ENCODE measurements at places on chromosomes 11 and 22.

- DNase-seq: peak; percentile 90
Observed at GRCh38 chr11:695538-696248, at the start of gene TMEM80. TMEM80 (plus strand) TSS chr11:695816; CDS start chr11:695828, 12 bp downstream.

DNA sequence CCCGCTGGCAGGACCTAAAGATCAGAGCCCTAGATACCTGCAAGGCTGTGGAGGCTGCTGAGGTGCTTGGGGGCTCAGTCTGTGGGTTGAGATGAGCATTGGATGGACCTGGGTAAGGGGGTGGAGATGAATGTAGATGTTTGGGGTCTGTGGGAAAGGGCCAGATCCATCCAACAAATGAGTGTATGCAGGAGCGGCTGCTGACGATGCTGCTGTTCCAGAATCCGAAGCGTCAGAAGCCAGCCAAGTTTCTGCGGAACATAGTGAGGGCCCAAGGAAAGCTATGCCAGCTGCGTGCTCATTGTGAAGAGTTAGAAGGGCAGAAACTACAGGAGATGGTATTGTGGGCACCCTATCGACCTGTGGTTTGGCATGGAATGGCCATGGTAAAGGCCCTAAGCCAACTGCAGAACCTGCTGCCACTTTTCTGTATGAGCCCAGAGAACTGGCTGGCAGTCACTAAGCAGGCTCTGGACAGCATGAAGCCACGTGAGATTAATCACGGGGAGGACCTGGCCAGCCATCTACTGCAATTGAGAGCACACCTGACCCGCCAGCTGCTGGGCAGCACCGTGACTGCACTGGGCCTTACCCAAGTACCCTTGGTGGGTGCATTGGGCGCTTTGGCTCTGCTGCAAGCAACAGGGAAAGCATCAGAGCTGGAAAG, 36.6 kb downstream of the RRP8 start:
- DNase-seq: no peak

- DNase-seq: no peak
Observed at GRCh38 chr11:115759622-115760460, 255.6 kb upstream of the CADM1 start.

DNA sequence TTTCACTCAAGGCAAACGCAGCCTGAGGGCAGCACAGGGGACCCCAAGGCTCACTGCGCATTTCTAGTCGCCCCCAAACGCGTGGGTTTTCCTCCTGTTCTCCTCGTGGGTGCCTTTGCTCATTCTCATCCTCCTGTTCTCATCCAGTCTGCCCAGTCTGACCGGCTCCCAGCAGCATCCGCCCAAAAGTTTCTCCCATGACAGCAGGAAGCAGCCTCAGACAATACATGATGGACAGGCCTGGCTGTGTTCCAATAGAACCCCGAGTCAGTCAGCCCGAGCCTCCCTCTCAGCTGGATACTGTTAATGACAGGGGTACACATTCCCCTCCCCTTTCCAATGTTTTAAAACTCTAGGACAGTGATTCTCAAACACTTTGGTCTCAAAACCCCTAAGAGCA, 22.5 kb upstream of the KRTAP5-7 start:
- no peak for DNase-seq

- no peak for DNase-seq
Observed at GRCh38 chr11:129372609-129373488, 2.8 kb upstream of the BARX2 start.

GRCh38 chr22:36977401-36977861, 41.8 kb downstream of the TST start:
- DNase-seq: no peak

DNA sequence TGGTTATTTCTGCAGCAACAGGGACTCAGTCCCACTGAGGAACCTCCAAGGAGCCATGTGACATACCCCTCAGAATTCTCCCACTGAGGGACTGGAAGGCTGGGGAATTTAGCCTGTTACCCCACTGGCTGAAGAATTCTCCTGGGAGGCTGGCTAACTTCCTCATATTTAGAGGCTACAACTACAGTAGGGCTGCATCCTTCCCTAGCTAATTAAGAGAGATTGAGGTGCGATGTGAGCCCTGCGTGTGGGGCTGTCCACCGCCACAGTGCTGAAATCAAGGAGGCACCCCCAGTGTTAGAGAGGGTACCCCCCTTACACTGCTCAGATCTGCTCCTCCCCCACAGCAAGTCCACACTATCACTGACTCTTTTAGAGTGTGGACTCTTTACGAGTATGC, 21.1 kb downstream of the EIF3F start:
- DNase-seq: no peak

- DNase-seq: no peak
Observed at GRCh38 chr11:70605846-70606245, 207.5 kb downstream of the CTTN start.

GRCh38 chr11:67337257-67337656, 16.1 kb downstream of the POLD4 start:
- DNase-seq: no peak

DNA sequence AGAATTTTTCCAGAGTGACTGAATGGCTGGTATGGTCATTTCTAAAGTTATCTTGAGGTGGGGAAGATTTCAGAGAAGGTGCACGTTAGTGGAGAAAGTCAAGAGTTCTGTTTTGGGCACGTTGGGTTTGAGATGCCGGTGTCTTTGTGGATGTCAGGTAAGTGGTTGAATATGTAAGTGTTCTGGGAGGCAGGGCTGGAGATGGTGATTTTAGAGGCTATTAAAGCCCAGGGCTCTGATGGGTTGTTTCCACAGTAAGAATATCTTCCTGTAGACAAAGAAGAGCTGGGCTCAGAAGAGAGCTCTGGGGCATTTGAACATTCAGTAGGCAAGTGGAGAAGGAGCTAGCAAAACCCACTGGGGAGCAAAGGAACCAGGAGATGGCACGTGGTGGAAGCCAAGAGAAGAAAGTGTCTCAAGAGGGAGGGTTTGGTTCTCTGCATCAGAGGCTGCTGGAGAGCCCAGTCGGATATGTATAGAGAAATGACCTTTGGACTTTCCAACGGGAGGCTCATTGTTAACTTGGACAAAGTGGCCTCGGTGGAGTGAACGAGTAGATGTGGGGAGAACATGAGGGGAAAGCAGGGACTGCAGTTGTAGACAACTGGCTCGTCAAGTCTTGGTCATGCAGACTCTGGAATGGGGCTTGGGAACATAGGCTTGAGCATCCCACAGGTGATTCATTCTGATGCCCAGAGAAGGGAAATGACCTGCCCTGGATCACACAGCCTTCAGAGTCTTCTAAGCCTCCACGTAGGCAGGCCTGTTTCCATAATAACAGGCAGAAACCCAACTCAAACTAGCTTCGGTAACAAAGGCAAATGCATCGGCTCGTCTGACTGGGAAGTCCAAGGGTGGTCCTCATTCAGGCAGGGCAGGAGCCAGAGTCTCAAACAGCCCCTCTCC, 98.4 kb upstream of the PARVA start:
- DNase-seq: no peak

DNA sequence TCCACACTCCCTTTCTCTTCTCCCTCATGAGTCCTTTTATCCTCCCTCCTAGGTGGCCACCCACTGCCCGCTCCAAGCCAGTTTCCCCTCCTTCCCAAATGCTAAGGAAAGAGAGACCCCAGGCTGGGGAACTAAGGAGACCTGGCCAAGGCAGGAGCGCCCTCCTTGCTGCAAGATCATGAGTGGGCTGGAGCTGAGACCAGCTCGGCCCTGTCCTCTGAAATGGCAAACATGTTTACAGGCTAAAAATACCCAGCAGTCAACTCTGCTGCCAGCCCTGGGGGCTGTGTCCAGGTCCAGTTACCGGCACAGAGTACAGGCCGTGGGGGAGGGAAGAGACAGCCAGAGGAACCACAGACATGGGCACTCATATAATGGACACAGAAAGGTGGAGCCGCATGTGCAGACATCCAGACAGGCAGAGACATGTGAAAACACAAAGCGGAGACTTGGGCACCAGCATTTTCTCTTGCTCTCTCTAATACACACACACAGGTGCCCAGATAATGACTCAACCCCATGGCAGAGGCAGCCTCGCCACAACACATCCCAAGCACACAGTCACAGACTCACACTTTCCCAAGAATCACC, 1.2 kb upstream of the AHNAK start:
- DNase-seq: no peak

DNA sequence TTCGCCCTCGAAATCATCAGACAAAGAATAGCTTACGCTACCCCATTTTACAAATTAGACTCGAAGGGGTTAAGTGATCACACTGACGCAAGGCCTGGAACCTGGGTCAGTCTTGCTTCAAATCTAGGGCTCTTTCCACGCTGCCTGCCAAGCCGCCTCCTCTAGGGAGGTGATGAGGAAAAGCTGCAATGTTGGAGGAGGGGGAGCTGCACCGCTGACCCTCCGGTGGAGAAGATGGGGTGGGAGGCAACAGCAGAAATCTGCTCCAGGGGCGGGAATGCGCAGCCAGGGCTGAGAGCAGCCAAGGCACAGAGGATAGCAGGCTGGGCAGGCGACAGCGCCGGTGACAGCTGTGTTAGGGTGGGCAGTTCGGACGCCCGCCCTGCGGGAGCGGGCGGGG, 595 bp downstream of the SYVN1 start:
- no peak for DNase-seq

GRCh38 chr22:19750507-19751490, 9.8 kb upstream of the TBX1 start:
- DNase-seq: no peak

DNA sequence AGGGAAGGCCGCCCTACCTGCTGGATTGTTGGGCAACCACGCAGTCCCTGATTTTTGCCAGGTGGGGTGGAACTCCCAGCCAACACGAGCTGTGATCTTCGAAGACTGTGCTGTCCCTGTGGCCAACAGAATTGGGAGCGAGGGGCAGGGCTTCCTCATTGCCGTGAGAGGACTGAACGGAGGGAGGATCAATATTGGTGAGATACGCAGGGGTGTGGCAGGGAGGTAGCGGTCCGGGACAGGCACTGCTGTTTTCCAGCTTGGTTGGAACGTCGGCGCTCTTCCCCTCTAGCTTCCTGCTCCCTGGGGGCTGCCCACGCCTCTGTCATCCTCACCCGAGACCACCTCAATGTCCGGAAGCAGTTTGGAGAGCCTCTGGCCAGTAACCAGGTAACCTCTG, 7.6 kb downstream of the ACAD8 start:
- DNase-seq: no peak

- no peak for DNase-seq
Observed at GRCh38 chr11:12666915-12667314, 7.3 kb upstream of the TEAD1 start.

DNA sequence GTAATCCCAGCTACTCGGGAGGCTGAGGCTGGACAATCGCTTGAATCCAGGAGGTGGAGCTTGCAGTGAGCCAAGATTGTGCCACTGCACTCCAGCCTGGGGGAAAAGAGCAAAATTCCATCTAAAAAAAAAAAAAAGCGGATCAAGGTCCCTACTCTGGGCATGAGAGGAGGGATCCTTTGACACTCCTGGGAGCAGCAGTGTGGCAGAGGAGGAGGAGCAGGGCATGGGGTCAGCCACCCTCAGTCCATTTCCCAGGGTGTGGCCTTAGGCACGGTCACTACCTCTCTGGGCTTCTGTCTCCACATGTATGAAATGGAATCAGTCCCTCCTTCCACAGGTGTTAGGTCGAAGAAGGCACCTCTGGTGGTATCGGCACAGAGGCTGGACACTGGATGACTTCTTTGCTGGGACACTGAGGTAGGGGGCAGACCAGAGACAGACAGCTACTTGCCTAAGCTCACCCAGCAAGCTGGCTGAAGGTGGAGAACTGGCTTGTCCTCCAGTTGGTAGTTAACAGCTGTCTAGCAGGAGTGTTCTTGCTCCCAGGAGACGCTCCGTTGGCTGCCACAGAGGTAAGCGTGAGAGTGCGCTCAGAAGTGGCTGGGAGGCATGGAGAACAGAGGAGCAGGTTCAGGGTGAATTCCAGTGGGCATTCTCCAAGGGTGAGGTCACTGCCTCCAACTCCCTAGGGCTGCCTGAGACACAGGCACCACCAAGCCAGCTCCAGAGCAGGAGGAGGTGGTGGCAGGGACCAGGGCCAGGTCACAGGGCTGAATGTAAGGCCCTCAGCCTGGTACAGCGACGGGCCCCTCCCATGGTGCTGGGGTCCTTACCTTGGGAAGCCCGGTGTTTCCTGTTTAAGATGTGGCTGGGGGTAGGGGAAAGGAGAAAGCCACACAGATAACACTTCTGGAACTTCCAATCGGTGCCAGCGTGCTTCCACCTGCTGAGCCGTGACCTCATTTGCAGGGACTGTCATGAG, 19.5 kb downstream of the TXN2 start:
- DNase-seq: no peak

DNA sequence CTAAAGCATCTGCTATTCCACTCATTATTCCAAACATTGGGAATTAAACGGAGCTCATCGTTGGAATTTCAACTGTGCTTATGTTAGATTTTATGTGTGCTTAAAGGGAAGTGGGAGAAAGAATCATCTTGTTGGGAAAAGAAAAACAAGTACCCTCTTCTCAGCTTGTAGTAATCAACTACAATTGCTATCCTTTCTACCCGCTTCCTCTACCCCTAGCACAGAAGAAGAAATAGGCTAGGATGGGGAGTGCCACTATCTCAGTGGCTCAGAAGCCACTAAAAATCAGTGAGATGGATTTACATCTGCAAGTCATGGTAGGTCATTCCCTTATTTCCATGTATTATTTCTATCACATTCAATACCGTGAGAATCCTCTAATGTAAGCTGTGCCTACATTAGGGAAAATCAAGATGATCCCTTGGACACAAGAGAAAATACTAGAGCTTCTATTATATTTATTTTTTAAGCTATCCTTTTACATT, 97.9 kb upstream of the CD44 start:
- DNase-seq: no peak

GRCh38 chr11:39732001-39732400, 1727.5 kb downstream of the LRRC4C start:
- no peak for DNase-seq

GRCh38 chr11:116678887-116679286, 93.9 kb downstream of the BUD13 start:
- no peak for DNase-seq

GRCh38 chr22:27561286-27561904, 240.2 kb downstream of the MN1 start:
- DNase-seq: no peak

- no peak for DNase-seq
Observed at GRCh38 chr11:132856032-132856431, 676.3 kb downstream of the OPCML start.

DNA sequence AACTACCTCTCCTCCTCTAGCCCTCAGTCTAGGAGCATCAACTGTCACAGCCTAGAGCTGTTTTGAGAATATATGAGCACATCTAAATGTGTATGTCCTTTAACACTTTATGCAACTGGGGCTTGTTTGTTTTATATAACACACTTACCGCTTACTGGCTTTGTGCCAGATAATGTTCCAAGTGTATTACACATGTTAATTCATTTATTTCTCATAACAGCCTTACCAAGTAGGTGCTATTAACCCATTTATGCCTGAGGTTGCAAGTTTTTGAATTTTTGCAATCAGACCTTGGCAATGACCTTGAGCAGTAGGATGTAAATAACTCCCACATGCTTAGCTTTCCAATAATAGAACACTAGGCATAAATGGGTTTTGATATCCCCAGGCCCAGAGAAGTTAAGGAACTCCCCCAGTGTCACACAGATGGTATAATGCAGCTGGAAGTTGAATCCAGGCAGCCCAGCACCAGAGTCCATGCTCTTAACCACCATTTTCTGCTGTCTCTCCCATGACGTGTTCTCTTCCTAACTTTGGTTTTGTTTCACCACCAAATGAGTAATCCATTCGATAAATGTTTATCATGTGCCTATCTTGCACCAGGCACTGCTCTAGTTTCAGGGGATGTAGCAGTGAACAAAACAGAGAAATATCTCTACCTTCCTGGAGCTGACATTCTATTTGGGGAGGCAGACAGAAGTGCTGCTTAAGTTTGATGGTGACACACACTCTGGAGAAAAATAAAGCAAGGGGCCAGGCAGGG, 23.1 kb downstream of the PRDM11 start:
- no peak for DNase-seq
